ENCODE measurements at places on chromosomes 13 and 19.

- DNase-seq: no peak
Measured at GRCh38 chr19:6837525-6837924, 49.9 kb upstream of the ADGRE1 start.

- DNase-seq: no peak
Measured at GRCh38 chr19:55691561-55692481, 16.8 kb downstream of the EPN1 start.

DNA sequence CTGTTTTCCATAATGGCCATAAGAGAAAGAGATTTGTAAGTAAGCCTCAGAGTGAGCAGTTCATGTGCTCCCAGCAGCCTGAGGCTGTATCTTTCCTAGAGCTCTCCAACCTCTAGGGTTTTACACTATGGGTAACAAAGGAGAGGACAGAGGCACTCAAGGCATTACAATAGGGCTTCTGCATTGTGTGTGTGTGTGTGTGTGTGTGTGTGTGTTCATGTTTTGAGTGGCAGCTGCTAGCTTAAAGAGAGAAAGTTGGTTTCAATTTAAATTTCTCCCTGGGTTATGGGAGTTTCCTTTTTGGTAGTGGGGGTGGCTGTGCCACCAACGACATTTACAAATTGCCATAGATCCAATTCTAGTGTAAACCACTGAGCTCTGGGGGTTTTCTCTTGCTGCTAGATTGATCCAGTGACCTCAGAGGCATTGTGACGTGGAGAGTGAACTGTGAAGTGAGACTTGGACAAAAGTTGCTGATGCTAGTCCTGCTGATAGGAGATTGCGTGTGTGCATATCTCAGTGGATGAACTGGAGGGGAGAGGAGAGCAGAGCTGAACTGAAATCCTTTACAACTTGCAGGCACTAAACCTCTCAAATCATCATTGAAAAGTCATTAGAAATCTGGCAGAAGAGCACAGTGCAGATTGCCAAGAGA lies 67.2 kb upstream of the OLFM4 start:
- DNase-seq: no peak

GRCh38 chr13:37277007-37277406 lies 171.5 kb upstream of the CSNK1A1L start:
- DNase-seq: no peak

DNA sequence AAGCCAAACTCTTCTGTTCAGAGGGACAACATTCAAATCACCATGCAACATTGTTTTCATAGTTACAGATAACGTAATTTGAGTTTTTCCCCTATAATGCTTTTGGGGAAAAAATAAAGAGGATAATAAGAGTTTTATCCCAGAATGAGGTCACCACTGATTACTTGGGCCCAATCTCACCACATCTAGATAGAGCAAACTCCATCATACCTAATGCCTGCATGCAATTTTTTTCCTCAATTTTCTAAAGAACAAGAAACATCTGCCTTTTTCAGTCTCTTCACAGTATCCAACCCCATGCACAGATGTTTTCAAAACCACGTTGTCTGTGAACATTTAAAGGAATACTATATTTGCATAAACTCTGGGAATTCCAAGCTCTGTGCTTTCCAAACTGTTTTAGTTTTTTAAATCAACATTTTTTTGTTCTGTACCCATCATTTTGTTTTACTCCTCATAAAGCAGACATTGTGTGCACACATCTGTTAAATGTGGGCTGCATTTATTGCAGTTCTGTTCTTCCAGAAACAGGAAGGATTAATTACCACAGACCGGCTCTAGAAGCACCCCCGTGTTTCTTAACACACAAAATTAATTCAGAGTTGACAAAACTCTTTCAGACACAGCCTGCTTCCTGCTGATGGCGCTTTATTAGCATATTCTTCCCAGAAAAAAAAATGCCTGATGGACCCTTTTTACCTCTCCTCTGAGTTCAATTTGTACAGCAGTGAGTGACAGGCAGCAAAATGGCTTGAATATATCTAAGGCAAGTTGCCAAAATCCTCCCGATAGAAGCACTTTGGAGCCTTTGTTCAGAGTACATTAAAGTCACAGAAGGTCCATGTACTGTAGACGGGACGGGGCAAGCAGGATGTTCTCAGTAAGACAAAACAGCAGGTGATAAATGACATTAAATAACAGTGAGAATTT lies 1171.9 kb downstream of the EFNB2 start:
- DNase-seq: no peak

GRCh38 chr13:21967871-21968270 lies 297.0 kb downstream of the FGF9 start:
- DNase-seq: no peak

GRCh38 chr13:52650731-52651130 lies 1.9 kb upstream of the SUGT1 start:
- no peak for DNase-seq

DNA sequence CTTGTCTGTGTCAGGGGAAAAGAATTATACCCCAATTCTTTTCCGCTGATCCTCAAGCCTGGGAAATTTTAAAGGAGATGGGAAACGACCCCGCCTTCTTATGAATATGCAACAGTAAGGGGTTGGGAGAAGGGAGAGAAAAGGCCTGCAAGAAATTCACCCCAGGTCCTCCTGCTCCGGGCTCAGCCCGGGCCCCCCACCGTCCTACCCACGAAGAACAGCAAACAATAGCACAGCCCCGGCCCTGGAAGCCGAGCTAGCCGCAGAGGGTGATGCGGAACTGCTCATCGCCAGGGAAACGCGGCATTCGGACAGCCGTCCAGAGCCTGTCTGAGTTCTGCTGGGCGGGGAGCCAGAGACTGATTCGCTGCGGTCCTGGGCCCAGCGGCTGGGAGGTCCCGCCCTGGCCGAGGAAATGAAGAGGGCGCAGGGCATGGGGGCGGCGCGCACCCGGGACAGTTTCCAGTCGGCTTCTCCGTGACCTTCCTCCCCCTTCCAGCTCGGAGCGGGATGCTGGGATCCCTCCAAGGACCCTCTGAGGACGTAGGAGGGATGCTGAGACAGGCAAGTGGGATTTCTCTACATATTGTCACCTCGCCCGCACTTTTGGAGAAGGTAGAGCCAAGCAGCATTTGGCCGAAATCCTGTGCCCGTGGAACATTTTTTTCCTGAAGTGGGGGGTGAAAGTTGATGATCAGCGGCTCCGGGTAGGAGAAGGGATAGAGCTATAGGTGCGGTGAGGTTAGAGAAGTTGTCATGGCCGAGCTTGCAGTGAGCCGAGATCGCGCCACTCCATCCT lies 82.3 kb upstream of the C1QTNF9B start:
- DNase-seq: peak; percentile 71

- no peak for DNase-seq
Measured at GRCh38 chr19:49333811-49334288, 1.4 kb upstream of the CD37 start.

DNA sequence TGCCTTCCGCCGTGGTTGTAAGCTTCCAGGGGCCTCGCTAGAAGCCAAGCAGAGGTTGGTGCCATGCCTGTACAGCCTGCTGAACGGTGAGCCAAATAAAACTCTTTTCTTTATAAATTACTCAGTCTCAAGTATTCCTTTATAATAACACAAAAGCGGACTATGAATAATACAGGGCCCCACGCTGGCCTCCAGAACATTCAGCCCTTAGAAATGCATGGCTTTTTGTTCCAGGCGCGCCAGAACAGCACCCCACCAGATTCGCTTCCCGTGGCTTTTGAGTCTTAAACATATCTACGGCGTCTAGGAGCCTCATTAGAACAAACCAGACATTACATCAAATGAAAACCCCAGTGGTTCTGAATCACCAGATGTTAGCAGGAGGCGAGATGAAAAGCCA lies 75.1 kb downstream of the SLC15A1 start:
- DNase-seq: no peak

GRCh38 chr19:472005-472858 lies 11.4 kb upstream of the SHC2 start:
- no peak for DNase-seq

DNA sequence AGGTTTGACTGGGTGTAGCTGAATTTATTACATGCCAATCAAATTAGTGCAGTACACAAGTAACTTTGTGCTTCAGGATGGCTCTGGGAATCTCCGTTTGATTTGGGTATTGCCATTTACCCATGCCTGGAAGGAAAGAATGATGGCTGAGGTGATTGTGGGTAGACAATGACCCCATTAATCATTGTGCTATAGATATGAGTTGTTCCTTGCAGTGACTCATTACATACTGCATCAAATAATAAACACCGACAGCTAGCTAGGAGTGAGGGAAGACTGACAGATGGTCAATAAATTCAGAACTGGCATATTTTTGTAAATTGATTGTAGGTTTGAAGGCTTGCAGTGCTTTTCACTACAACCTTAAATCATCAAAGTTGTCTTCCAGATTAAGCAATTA lies 1069.5 kb downstream of the DIAPH3 start:
- DNase-seq: no peak

GRCh38 chr13:45434556-45435371 lies 16.6 kb upstream of the SLC25A30 start:
- no peak for DNase-seq

DNA sequence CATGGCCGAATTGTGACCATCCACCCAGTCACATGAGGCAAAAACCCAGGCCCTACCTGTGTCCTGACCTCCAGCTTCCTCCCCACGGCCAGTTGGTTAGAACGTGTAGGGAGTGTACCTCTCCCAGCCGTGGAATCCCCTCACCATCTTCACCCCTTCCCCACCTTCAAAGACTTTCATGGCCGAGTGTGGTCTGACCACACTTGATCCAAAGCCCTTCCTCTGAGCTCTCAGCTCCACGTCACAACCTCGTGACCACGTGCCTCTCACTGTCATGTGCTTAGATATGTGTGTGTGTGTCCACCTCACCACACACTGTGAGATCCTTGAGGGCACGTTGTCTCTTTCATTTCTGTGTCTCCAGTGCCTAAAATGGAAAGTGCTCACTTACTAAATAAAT lies 48.6 kb upstream of the UBE2L5 start:
- no peak for DNase-seq

DNA sequence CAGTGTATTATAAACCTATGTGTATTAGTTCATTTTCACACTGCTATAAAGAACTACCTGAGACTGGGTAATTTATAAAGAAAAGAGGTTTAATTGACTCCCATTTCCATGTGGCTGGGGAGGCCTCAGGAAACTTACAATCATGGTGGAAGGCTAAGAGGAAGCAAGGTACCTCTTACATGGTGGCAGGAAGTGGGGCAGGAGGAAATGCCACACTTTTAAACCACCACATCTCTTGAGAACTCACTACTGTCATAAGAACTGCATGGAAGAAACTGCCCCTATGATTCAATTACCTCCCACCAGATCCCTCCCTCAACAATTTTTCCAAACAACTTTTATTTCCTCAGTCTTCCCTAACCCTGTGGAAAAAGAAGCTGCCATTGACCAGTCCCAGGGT lies 14.5 kb upstream of the TPP2 start:
- DNase-seq: no peak

GRCh38 chr13:110132225-110132982 lies 174.6 kb downstream of the COL4A1 start:
- DNase-seq: no peak

GRCh38 chr19:38434549-38435051 lies 1.1 kb downstream of the RYR1 start:
- no peak for DNase-seq

- DNase-seq: no peak
Measured at GRCh38 chr13:49927755-49928154, 8.4 kb downstream of the SPRYD7 start.

DNA sequence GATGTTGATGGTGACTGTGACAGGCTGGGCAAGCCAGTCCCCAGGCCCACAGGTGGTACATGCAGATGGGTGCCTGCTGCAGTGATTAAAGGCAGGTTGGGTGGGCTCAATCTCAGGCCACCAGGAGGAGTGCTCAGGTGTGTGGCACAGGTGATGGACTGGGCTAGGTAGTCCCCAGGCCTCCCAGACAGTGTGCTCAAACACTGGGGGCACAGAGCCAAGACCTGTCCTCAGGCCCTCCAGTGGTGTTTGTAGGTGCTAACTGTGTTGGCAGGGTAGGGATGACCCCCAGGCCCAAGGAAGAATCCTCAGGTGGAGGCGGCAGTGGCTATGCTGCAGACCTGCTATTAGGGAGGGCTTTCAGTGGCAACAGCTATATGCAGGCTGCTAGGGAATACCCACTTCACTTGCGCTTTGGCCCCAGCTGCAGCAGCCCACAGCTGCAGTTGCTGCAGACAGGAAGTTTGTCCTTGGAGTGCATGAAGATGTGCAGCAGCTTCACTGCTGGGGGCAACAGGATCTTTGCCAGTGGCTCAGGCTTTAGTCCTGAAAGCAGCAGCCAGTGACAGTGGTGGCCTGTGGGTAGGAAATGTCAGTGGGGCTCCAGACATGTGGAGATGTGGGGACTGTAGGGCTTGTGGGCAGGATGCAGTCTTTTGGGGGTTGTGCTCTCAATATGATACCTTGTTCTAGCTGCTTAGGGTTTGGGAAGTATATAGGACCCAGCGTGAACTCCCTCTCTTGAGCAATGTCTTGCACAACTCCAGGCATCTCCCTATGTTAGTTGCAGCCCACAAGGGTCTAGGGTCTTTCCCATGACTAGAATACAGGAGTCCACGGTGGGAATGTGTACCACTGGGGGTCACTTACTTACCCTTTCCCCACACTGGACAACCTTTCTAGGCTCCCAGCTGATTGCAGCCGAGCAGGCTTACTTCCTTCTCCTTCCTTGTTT lies 54.1 kb upstream of the MLNR start:
- no peak for DNase-seq

DNA sequence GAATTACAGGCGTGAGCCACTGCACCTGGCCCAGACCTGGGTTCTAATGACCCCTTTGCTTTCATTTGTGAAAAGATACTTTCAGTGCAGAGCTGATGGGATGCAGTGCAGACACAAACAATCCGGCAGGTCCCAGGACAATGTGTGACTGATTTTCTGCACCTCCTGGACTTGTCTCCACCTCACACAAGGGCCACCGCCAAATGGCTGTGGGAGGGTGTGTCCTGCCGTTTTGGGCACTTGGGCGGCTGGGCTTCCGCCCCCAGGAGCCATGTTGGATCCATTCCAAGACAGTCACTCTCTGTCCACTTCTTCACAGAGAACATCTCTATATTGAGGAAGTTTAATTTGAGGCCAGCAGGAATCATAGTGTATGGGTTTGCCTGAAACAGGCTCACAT lies 112.3 kb upstream of the ZNF507 start:
- DNase-seq: no peak

DNA sequence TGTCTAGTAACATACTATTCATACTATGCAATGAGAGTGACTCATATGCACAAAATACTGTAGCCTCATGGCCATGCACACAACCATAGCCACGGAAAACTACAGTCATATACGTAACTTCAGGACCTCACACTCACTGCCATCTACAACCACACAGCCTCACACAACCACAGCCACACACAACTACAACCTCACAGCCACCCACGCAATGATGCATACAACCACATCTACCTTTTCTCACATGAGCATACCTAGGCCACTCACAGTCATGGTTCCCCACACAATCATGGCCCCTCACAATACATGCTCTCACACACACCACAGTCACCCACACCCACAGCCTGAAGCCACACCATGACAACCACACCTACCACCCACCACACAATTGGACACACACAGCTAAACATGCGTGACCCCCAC lies 8.7 kb upstream of the TNFSF14 start:
- no peak for DNase-seq

- no peak for DNase-seq
Measured at GRCh38 chr19:3949997-3950859, 17.4 kb downstream of the NMRK2 start.
